Kidney epithelial cell (primary cell): ENCODE measurements at places on chromosomes 6 and 20.

DNA sequence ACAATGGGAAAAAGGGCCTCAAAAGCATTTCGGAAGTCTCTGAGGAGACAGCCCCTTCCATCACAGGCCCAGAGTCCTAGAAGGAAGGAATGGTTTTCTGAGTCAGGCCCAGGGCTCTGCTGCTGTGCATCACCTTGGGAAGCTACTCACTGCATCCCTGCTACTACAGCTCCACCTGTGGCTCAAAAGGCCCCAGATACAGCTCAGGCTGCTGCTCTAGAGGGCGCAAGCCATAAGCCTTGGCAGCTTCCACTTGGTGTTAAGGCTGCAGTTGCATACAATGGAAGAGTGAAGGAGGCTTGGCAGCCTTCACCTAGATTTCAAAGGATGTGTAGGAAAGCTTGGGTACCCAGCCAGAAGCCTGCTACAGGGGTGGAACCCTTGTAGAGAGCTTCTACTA is 54.8 kb downstream of the MEI4 start:
- no peak for DNase-seq

DNA sequence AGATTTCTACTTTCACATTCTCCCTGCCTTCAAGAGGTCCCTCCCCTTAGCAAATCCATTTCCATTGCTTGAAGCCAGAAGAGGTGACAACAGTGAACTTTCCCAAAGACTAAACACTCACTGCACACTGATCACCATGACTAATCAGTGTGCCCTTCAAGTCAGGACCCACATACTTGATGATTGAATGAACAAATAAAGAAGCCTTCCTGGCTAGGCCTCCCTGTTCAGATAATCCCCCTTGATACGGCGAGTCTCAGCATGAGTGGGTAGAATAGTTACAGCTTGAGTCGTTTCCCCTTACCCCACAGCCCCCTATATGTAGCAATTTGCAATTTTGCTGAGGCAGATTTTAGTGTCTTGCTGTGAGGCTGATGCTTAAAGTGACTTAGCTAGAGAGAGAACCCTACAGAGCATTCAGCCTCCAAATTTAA is 102.2 kb downstream of the UNC5CL start:
- DNase-seq, result peak; percentile 80

- no peak for DNase-seq
Measured at GRCh38 chr6:142714951-142715785, 229.8 kb downstream of the HIVEP2 start.

DNA sequence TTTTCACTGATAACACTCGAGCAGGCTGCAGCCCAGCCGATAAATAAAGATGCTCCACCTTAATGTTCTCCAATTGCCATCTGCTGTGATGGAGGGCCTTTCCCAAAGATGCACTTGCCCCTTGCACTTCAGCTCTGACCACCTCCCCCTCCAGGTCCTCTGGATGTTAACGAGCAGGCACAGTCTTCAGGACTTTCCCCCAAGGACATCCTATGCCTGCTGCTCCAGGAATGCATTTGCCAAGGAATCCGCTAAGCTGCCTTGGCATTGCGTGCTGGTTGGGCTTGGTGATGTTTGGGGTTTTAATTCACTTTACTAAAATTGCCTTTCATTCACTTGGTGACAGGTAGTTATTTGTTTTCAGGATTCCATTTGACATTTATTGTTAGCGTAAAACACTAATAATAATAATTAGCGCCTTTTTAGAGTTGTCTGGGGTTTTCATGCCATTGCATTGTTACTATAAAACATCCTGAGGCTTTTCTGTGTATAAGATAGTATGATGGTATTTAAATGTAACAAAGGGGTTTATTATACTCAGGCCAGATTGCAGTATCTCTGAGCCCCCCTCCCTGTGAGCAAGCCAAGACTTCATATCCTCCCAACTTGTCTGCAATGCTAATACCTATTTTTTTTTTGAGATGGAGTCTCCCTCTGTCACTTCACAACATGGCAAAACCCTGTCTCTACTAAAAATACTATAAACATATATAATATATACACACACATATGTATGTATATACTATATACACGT is 66.7 kb upstream of the TSHZ2 start:
- DNase-seq, result no peak

- DNase-seq, result no peak
Measured at GRCh38 chr20:18904192-18904591, 90.6 kb downstream of the SCP2D1 start.
